ENCODE measurements at places on chromosomes 16 and 17.

- no peak for DNase-seq
Measured at GRCh38 chr17:71361656-71362450, 759.0 kb upstream of the SOX9 start.

- DNase-seq, result no peak
Measured at GRCh38 chr16:8943966-8944759, 19.5 kb downstream of the USP7 start.

GRCh38 chr17:50580646-50581045, 20.1 kb downstream of the CACNA1G start:
- no peak for DNase-seq

DNA sequence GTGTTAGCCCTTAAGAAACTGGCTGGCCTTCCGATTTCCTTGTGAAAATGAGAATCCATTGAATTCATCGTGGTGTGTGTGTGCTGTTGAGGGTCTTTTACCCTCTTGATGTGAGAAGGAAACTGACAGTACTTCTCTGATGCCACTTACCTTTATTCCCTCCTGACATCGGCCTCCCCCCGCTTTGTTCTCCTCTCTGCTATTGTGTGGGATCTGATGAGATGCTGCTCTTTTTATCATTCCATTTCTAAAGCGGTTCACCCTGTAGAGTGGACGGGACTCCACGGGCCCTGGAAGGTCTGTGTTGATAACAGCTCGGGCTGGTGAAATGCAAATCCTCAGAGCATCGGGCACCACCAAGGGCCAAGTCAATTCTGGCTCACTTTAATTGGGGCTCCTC, 69.8 kb downstream of the MARCHF10 start:
- DNase-seq, result no peak

GRCh38 chr17:14737984-14738651, 437.2 kb downstream of the HS3ST3B1 start:
- no peak for DNase-seq

DNA sequence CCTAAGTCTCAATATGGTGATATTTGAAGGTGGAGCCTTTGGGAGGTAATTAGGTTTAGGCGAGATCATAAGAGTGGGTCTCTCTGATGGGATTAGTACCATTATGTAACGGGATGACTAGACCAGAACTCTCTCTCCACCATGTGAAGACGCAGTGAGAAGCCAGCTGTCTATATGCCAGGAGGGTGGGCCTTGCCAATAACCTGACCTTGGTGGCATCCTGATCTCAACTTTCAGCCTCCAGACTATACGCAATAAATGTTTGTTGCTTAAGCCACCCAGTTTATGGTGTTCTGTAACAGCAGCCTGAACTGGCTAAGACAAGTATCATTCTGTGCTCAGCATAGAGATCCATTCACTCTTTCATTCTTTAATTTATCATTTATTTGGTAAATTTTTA, 167.2 kb upstream of the CDH11 start:
- DNase-seq, result no peak

GRCh38 chr17:72372185-72372584, 251.4 kb downstream of the SOX9 start:
- no peak for DNase-seq

DNA sequence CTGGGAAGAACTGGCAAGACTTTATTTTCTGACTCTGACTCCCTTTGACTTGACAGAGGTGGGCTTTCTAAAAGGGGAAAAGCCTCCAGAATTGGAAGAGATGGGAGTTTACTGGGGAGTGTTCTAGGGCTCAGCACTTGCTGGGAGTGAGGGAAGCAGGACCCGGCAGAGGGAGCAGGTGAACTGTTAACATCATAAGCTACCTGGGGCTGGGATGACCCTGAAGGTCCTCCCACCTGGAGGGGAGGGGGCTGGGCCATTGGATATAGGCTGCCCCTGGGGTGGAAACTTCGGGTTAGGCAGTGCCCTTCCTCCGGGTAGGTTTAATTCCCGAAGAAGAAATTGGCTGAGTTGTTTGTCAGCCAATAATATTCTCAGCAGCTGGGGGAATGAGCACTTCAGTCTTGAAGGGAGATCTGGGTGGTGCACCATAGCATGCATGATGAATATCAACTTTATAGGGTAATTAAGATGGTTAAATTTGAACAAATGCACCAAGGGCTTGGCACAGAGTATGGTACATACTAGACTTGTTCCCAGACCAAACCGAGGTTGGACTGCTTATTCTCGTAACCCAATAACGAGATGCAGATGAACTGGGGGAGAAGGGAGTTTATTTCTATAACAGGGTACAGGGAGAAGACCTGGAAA, 337.0 kb downstream of the HAPSTR1 start:
- DNase-seq, result no peak

Measured in GM19239 (cell line).